ENCODE measurements at places on chromosomes 11 and 22. TPM values are rescaled to one million over a fixed set of nuclear protein-coding genes. Genes with fewer than 3 reads are reported as not detected.

The GDPD4 gene
- not detected for total RNA-seq

The OR2AG1 gene
- not detected for total RNA-seq

The GPR137 gene
- total RNA-seq: 26.0 TPM

The MMP11 gene
- 0.52 TPM for total RNA-seq

The CYP2D6 gene
- total RNA-seq: 9.0 TPM

The PARVG gene
- total RNA-seq: 132 TPM

Measured in CD4-positive, CD25-positive, alpha-beta regulatory T cell (primary cell).